ENCODE measurements at places on chromosomes 1 and 21.

GRCh38 chr1:18121072-18121820, 13.6 kb downstream of the IGSF21 start:
- DNase-seq = no peak

DNA sequence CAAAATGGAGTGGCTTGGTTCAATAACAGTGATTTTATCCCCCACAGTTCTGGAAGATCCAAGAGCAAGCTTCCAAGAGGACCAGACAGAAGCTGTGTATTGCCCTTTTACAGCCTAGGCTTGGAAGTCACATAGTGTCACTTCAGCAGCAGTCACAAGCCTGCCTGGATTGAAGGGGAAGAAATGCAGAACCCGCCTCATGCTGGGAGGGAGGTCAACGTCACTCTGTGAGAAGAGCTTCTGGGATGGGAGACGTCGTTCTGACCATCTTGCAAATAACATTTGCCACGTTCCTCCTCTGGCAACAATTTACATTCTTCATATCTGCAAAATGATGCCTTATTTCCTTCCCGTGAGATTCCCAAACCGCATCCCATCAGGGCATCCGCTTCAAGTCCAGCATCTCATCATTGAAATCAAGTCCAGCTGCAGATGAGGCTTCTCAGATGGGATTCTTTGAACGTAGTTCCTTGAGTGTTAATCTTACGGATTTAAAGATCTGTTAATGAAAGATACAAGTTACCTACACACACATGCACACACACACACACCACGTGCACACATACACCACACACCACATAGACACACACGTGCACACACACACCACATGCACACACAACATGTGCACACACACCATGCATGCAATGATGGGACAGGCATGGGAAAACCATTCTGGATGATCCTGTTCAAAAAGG, 23.9 kb upstream of the KIF1B start:
- DNase-seq = no peak

DNA sequence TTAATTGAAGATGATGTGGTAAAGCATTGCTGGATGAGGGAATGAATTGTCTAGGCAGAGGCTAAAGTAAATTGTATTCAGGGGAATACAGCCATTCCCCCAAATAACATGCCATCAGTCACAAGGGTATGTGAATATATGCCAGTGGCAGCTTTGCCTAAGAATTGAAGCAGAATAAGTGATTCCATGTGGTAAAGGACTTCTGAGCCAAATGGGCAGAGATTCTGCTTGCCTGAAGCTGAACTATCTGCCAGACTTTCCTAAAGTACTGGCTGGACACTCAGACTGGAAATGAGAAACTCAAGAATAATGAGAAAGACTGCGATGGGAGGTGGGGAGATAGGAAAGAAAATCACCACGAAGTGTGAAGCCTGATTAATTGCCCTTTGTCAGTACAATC, 2.4 kb downstream of the LIX1L start:
- no peak for DNase-seq

DNA sequence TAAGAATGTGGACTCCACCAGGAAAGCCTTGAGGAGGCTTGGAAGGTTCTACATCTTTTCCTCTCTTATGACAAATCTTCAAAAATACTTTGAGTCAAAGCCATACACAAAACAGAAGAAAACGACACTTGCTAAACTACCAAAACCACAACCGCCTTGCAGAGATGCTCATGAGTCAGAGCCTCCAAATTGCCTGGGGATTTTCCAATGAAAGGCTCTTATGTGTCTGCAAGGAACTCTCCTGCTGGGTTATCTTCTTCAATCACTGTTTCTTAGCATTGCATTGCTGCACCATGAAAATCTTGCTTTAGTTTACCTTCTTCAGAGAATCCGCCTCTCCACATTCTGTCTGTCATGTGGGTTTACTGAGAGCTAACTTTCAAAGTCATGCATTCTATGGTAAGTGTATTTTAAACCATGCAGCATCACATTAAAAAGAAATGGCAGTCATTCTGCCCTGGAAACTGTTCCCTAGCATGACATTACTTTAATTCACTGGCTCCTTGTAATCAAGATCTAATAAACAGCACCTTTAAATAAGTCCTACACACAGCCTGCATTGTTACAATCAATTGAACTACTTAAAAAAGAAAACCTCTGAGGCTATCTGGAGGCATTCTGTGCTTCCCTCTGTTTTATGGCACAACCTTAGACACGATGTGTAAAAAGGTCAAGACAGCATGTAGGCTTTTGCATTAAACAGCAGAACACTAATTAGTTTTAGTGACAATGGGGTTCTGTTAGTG, 210.0 kb upstream of the FOXD3 start:
- peak; percentile 60 for DNase-seq

- no peak for DNase-seq
Observed at GRCh38 chr1:229209386-229209785, 61.5 kb upstream of the RAB4A start.

GRCh38 chr1:212635141-212635631, 26.6 kb downstream of the ATF3 start:
- DNase-seq = peak; percentile 92

DNA sequence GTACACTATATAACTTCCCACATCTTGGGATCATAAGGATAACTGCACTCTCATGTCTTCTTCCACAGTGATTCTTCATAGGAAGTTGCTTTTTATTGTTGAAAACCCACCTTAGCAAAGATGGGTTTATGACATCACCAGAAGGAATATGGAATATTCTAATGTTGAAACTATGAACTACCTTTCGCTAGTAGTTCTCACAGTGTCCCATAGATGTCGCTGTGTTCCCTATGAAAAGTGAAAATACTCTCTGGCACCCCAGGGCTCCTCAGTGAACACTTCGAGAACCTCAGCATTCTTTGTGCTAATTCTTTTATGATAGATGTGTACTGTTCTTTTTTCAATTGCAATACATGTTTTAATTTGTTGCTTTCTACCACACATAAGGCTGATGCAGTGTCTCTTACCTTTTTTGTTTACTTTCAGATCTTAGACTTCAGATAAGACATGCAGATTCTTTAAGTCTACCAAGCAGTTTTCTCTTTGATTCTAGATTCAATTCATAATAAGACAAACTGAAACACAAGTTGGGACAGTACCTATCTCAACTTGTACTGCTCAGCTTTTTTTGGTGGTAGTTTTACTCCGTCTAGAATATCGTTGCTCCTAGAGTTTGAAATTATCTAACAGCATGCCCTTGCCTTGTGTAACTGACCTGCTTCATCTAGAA, 90.8 kb downstream of the GTF2B start:
- DNase-seq = peak; percentile 53

GRCh38 chr1:7885513-7886404, 32.9 kb upstream of the UTS2 start:
- peak; percentile 32 for DNase-seq

- DNase-seq = no peak
Observed at GRCh38 chr1:246083416-246083815, 423.7 kb downstream of the SMYD3 start.

- no peak for DNase-seq
Observed at GRCh38 chr1:6904476-6905170, 119.4 kb downstream of the CAMTA1 start.
